ENCODE measurements at places on chromosomes 4 and X. TPM values are rescaled to one million over a fixed set of nuclear protein-coding genes. Genes with fewer than 3 reads are reported as not detected.

GRCh38 chr4:4430492-4431195 is 43.7 kb downstream of the NSG1 start:
- DNase-seq: peak; percentile 66

- no peak for DNase-seq
These were observed 19.1 kb upstream of the MAD2L1 start for GRCh38 chr4:120085705-120086104.

GRCh38 chrX:136620780-136621179 is 27.2 kb upstream of the CD40LG start:
- DNase-seq: no peak

The PAK3 gene
- total RNA-seq: 2.1 TPM

DNA sequence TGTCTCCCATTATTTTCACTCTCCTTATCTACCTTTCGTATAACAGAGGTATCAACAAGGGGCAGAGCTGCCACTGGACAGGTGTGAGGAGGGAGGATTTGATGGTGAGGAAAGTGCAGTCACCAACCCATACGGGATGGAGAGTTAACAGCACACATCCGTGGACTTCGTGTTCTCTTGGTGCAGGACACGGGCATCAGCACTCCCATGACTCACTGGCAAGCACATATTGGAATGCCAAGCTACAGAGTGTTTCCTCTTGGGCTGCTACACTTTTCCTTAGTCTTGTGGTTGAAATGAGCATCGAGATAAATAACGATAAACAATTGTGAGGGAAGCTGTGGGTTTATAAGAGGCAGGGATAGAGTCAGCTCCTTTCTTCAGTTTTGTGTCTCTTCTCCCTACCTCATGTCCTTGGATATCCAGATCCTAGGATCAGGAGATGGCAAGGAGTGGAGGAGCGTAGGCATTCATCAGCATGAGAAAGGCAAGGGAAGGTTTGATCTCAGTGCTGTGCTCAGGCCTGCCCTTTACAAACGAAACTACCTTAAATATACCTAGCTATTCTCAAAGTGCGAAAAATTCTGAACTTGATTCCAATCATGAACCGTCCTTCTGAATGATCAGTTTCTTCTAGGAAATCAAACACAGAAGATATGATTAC is 96.3 kb downstream of the ZNF827 start:
- no peak for DNase-seq

DNA sequence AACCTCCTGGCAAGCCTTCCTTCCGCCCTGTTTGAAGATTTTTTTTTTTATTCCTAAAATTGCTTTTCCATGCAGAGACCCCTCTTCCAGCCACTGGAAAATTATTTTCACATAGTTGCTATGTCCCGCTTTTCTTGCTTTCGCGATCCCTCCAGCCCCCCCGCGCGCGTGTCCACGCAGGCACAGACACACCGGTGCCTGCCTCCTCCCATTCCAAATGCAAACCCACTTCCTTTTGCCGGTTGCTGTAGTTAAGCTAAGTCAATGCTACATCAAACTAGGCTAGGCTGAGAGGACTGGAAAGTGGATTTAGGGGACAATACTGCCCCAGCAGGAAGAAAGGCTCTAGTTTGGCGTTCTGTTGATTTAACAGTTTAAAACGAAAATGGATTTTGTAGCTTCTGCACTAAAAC is 111.0 kb downstream of the DHX15 start:
- peak; percentile 17 for DNase-seq

DNA sequence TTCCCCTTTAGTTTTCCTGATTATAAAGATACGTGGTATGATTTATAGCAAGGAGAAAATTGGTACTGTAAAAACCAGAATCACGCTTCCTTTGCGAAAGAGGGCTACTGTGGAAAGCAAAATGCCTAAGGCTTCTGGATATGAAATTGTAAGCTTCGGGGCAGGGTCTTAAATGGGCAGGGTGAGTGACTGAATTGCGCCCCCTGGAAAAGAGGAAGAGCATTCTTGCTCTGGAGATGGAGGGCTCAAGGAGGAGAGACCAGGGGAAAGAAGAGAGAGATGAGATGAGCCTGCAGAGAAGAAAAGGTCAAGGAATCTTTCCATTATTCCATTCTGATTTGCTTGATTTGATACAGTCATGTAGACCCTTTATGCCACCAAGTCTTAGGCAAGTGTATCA is 13.1 kb upstream of the ETNPPL start:
- DNase-seq: no peak

The BEX5 gene
- 9.5 TPM for total RNA-seq

DNA sequence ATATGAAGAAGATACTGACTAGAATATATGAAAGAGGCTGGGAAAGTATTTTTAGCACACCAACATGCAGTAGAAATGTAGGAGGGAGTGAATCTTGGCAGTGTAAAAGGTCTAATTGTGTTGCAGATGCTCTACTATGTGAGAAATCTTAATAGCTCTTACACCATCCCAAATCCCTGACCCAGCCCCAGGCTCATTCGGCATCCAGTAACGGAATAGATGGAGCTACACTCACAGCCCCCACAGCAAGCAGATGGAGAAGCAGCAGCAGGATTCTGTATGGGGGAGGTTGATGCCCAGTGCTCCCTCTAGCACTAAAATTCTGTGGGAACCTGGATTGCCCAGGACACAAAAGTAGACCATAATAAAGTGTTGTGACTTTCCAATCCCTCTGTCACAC is 153.2 kb upstream of the PRDX4 start:
- no peak for DNase-seq

DNA sequence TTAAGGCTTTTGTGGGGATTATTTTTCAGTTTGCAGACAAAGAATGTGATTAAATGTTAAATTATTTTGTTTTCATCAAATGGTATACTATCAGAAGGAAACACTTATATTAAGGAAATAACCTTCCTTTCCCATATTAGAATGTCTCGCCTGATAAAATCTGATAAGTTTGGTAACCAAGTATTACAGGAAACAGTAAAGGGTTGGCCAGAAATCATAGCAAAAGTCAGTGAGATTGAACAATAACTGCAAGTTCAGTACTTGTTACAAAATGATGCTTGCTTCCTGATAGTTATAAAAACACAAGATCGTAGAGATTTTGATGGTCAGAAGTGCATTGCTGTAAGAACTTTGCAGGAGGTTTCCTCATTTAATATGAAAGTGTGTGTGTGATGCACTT is 40.5 kb downstream of the FABP2 start:
- DNase-seq: peak; percentile 10

DNA sequence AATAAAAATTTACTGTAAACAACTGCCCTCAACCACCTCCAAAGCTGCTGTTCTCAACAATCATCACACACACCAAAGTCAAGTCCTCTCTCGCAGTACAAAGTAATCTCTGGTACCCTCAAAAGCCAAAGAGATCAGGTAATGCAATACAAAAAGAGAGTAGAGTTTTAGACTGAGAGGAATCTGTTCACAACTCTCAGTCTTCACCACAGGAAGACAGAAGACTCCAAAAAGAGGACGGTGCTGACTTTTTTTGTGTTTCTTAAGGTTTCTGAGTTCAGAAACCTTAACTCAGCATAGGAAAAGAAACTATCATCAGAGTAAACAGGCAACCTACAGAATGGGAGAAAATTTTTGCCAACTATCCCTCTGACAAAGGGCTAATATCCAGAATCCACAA is 1072.3 kb upstream of the DIAPH2 start:
- DNase-seq: no peak

- DNase-seq: peak; percentile 53
These were observed 5.1 kb upstream of the PLCXD1 start for GRCh38 chrX:275967-276580.

GRCh38 chrX:24513416-24513815 is 48.3 kb downstream of the PDK3 start:
- no peak for DNase-seq

The CT45A3 gene
- total RNA-seq: not detected

The NRK gene
- total RNA-seq: 5.0 TPM

DNA sequence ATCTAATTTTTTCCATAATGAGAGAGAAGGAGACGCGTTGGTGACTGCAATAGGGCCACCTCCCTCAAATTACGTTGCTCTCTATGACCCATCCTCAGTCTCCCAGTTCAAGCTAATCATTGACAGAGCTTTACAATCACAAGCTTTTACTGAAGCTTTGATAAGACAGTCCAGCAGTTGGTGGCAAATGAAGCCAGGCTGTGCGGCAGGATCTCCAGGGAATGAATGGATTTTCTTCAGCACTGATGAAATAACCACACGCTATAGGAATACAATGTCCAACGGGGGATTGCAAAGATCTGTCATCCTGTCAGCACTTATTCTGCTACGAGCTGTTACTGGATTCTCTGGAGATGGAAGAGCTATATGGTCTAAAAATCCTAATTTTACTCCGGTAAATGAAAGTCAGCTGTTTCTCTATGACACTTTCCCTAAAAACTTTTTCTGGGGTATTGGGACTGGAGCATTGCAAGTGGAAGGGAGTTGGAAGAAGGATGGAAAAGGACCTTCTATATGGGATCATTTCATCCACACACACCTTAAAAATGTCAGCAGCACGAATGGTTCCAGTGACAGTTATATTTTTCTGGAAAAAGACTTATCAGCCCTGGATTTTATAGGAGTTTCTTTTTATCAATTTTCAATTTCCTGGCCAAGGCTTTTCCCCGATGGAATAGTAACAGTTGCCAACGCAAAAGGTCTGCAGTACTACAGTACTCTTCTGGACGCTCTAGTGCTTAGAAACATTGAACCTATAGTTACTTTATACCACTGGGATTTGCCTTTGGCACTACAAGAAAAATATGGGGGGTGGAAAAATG is at the start of gene KLB:
TSS of gene KLB (plus strand) at position 168 of the 821 bp plus-strand sequence. CDS start at position 188, 20 bp downstream.
- no peak for DNase-seq

DNA sequence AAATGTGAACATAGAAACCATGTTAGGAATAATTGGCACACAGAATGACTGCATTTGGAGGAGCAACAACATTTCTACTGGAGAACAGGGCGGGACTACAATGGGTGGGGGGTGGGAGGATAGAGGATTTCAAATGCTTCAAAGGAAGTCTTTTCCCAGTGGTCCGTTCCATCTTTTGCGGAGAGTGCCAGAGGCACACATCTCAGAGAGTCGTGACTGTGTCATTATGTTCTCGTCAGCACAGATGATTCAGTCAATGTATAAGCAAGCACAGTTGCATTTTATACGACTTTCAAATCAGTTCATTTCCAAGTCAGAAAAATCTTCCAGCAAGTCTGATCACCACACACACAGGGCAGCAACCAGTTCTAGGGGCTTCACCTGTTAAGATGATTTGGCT is 22.7 kb upstream of the GPR50 start:
- DNase-seq: no peak

The MAGEA2 gene
- total RNA-seq: not detected

DNA sequence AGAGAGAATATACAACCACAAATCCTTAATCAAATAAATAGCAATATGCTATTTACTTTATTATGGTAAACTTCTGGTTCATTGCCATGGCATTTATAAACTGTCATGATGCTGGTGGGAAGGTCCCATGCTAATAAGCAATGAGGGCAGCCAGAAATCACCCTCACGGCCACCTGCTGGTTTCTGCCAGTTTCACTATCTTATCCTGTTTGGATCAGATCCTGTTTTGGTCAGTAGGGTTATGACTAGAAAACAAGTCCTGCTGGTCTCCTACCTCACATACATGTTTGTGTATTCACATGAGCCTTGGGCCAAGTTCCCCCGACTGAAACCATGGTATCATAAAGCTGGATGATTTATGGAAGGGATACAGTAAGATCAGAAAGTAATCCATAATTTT is 28.1 kb downstream of the XAGE5 start:
- DNase-seq: no peak

DNA sequence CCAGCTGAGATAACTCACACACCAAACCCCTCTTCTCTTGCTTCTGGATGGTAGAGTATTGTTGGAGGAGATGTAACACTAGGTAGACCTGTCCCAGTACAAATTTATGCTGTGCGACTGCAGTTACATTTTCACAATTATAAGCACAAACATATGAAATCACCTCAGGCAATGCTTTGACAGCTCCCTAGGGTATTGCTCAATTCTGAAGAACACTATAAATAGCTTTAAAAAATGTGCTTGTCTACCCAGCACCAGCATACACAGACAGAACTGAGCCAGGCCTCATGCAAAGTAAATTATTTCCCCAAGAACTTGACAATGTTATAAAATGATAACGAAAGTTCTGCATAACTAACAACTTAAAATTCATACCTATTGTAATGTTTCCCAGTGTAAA is 1999.1 kb upstream of the ADGRL3 start:
- no peak for DNase-seq

The YY2 gene
- total RNA-seq: 2.3 TPM

GRCh38 chr4:104868958-104869357 is 277.7 kb upstream of the TET2 start:
- no peak for DNase-seq

GRCh38 chrX:107674480-107675364 is 46.4 kb downstream of the PRPS1 start:
- peak; percentile 24 for DNase-seq

- DNase-seq: no peak
These were observed 23.2 kb downstream of the HDX start for GRCh38 chrX:84479086-84479485.

The CSAG2 gene
- not detected for total RNA-seq

The DDX53 gene
- not detected for total RNA-seq

The ASMTL gene
- total RNA-seq: 33.3 TPM

The IL9R gene
- 0.88 TPM for total RNA-seq

GRCh38 chr4:572594-572993 is 3.5 kb downstream of the TMEM271 start:
- no peak for DNase-seq

- DNase-seq: no peak
These were observed 21.7 kb downstream of the RAB40AL start for GRCh38 chrX:102958794-102959193.

The PALLD gene
- total RNA-seq: 120 TPM

The GPRASP1 gene
- total RNA-seq: 8.1 TPM

The ARX gene
- 0.31 TPM for total RNA-seq

DNA sequence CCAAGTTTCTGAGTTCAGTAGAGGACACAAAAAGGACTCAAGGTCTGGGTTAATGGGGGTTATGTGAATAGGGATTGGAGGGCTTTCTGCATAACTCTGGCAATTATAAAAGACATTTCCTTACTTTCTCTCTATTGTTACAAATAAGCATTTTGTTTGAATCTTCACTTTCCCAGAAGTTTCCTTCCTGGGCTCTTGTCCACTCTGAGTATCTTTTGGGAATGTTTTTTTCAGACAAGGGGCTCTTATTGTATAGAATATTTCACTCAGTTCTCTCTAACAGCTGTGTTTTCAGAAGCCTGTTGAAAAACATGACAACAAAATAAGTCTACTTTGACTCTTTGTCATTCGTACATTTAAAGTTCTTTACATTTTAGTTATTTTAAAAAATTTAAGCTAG is 57.6 kb upstream of the MAP9 start:
- no peak for DNase-seq

DNA sequence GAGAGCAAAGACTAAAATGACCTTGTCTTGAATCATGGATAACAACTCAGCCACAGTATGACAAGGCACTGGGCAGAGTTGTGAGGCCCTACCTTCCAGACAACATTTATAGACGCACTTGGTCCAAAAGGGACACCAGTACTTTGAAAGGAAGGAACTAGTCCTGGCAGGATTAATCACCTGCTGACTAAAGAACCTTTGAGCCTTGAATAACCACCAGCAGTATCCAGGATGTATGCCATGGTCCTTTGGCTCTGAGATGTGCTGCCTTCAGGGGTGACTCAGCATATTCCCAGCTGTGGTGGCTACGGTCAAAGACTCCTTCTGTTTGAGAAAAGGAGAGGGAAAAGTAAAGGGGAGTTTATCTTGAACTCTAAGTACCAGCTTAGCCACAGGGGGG is 118.1 kb upstream of the PRR32 start:
- DNase-seq: no peak
